ENCODE measurements at places on chromosomes 7 and 10. TPM values are rescaled to one million over a fixed set of nuclear protein-coding genes. Genes with fewer than 3 reads are reported as not detected.

PHF14 gene
- polyA plus RNA-seq, result 6.5 TPM

TMEM213 gene
- not detected for polyA plus RNA-seq

ZNF783 gene
- polyA plus RNA-seq, result 6.9 TPM

TMEM229A gene
- not detected for polyA plus RNA-seq

SPDYE1 gene
- not detected for polyA plus RNA-seq

NPFFR1 gene
- polyA plus RNA-seq, result not detected

ACTL6B gene
- polyA plus RNA-seq, result not detected

CPVL gene
- not detected for polyA plus RNA-seq

DNA sequence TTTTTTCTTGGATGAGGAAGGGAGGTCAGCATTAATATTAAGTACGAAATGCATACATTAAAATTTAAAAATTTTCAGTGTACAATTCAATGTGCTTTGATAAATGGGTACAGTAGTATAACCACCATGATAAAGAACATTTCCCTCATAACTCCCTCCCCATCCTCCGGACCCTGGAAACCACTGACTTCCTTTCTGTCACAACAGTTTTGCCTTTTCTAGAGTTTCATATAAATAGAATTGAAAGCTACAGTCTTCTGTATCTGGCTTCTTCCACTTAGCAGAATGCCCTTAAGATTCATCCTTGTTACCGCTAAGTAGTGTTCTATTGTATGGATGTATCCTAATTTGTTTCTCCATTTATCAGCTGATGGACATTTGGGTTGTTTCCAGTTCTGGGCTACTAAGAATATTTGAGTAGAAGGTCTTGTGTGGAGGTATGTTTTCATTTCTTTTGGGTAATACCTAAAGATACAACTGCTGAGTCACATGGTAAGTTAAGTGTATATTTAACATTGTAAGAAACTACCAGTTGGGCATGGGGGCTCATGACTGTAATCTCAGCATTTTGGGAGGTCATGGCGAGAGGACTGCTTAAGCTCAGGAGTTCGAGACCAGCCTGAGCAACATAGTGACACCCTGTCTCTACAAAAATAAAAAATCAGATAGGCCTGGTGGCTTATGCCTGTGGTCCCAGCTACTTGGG is 30.8 kb downstream of the ABI1 start:
- no peak for DNase-seq

- no peak for DNase-seq
Observed at GRCh38 chr7:22301790-22302189, 55.2 kb downstream of the RAPGEF5 start.

- no peak for DNase-seq
Observed at GRCh38 chr7:95772771-95773581, 622 bp downstream of the DYNC1I1 start.

DNA sequence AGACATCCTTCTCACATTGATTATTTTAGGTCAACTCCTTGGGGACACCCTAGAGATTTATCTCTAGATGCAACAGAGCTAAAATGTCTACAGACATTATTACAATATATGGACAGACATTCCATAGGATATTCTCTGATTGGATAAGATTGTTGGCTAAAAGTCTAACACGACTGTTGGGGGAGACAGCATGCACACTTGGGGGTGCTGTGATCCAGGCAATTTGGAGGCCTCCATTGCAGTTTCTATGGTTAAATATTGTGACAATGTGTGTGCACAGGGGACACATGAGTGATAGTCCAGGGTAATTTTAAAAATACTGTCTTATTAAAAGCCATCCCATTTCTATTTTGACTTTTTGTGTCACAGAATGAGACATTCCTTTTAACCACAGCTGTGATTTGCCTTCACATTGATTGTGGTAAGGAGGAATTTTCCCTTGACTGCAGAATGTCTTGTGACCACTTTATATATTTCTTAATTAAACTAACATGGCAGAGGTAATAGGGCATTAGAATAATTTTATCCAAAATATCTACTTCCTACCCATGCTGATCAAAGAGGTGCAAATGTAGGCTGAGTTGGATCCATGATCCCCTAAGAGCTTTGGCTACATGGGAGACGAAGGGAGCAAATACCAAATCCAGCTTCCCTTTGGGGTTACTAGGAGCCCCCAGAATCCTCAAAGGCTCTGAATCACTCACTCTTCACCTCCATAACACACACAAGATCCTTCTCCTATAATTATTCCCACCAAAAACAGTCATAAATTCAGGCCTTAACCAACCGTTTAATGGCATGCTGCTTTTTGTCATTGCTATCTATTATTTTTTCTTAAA is 7.3 kb downstream of the TFPI2 start:
- DNase-seq, result no peak

GRCh38 chr7:130070861-130071622 is 708 bp downstream of the KLHDC10 start:
- no peak for DNase-seq

- DNase-seq, result peak; percentile 14
Observed at GRCh38 chr10:109027534-109028185, 895.7 kb downstream of the XPNPEP1 start.

GRCh38 chr7:123681561-123681960 is 25.9 kb downstream of the LMOD2 start:
- no peak for DNase-seq

DNA sequence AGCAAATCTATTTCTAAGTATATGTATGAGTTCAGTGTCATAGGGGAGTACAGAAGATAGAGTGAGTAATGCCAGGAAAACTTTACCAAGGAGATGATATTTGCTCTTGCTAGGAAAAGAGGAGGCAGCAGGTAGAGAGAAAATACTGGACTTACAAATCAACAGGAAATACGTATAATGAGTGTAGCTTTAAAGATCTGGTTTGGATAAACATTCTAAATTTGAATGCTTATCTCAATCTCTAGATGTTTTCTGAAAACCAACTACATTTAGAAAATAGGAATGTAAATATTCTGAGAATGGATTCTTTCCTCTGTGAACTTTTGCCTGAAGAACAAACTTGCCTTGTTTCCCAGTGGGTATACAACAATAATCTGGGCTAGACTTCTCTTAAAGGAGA is 46.9 kb upstream of the GNAI1 start:
- DNase-seq, result no peak

GRCh38 chr10:68067029-68067428 is 8.1 kb downstream of the HERC4 start:
- no peak for DNase-seq

DNA sequence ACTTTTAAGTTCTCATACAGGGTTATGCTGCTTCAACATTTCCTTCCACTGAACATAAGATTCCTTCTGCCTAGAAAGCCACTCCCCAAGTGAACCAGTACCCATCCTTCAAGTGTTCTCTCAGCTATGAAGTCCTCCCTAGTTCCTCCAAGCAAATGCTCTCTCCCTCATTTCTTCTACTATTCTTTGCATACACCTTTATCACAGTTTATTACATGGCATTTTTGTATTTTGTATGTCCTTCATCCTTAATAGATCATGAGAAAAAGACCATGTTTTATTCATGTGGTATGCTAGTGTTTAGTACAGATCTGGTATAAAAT is 1.9 kb downstream of the SYPL1 start:
- DNase-seq, result no peak

DNA sequence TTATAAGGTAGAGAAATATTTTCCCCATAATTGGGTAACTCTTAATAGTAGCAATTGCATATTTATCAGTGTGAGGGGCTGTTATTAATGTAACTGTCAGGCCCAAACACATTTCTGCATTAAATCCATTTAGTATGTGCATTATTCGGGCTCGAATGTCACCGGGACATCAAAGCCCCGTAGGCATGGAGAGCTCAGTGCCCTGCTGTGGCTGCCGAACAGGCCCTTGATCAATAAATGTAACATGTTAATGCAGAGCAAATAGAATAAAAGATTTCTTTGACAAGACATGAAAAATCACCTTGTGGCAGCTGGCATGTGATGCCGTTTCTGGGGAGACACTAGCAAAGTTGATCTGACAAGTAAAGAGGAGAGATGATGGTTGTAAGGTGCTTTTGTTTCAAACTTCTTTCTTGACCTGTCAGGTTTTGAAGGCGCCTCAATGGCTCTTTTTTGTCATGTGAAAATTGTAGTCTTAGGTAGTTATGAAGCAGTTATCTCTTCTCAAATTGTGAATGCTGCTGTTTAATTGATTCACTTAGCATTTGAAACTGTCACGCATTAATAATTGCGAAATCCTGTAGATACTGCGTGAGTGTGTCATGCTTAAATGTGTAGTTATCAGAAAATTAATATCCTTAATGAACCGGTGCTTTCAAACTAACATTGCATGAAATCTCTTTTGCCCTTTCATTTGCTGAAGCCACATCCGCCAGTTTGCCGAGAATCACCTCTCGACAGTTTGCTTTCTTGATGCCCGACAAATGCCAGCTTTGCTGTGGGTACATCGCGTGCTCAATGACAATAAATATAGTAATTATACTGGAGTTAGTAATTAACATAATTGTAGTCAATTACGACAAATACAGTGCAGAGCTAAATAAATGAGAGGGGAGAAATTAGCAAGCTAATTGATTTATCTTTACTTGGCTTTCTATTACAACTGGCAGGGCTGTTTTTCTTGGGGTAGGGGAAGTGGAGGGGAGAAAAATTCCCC is 19.5 kb downstream of the LRMDA start:
- no peak for DNase-seq

DNA sequence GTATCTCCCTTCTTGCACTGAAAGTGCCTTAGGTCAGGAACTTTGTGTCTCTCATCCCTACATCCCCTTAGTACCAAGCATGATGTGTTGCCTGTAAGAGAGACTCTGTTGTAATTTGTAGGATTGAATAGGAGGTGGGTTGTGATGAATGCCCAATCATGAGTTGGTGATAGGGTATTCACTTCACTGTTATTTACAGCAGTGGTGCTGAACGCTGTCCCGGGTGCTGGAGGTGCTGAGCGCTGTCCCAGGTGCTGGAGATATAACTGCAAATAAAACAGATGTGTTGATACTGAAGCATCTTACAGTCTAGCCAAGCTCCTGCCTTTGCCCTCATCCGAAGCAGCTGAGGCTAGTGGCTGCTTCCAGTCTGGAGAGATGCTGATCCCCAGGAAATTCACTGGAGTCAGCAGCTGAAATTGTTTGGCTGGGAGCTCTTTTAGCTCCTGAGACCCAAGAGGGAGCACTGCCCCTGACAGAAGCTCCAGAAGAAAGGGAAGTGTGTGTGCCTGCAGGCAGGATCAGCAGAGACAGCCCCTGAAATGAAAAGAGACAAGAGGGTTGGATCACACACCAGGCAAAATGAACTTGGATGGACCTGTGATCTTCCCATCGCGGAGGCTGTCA is 183.4 kb downstream of the SORCS3 start:
- DNase-seq, result no peak

Data from BJ (cell line).